ENCODE measurements at places on chromosomes 3 and 15.
A peak's percentile ranks its signal among the peaks of the same experiment; 100 is the strongest.

GRCh38 chr15:74134387-74135027 lies 4.1 kb downstream of the ISLR2 start:
- no peak for DNase-seq

GRCh38 chr15:58521293-58521991 lies 89.7 kb downstream of the LIPC start:
- DNase-seq: peak; percentile 40

DNA sequence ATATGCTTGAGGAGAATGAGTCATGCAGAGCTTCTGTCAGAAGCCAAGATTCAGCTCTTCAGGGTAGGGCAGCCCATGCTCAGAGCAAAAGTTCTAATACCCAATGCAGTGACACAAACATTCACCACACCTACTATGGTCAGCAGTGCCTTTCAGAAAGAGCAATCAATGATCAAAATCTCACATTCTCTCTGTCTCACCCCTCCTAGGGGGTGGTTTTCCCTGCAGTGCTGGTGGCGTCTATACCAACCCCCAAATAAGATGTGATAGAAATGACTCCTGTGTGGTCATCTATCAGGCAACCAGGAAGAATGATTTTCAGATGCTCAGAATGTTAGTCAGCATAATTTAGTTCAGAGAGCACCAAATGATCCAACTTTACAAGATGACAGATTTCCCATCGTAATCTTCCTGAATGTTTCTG lies 385.3 kb downstream of the NTRK3 start:
- DNase-seq: no peak

GRCh38 chr15:75213768-75214221 lies 12.1 kb downstream of the C15orf39 start:
- no peak for DNase-seq

- no peak for DNase-seq
Measured at GRCh38 chr3:117600666-117601065, 891.1 kb downstream of the TUSC7 start.

DNA sequence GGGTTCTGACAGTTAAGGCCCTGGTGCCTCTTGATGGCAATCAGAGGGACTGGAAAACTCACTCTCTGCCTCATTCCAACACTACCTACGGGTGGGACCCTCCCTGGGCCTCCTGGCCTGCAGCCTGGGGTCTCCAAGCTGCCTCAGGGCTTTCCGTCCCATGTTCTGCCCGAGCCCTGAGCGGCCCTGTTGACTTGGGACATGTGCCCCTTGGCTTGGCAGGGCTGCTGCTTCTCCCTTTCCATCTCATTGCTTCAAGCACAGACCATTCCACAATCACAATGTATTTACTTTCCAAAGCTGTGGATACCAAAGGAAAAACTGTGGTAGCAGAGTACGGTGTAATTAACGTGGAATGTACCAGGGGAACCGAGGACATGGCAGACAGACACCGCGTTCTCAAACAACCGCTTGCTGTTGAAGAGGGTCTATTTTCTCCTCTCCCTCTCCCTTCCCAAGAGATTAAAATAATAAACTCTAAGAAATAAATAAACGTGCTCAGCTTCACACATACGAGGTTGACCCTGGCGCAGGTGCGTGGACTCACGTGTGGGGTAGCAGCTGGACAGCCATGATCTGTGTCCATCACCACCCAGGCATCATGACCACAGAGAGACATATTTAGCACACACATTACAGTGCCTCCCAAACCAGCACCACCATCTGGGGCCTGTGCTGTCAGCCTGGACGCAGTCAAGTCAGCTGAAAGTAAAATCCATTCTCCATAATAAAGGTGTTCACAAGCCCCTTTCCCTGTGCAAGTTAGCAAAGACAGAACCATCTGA lies 172.0 kb downstream of the XXYLT1 start:
- DNase-seq: no peak

DNA sequence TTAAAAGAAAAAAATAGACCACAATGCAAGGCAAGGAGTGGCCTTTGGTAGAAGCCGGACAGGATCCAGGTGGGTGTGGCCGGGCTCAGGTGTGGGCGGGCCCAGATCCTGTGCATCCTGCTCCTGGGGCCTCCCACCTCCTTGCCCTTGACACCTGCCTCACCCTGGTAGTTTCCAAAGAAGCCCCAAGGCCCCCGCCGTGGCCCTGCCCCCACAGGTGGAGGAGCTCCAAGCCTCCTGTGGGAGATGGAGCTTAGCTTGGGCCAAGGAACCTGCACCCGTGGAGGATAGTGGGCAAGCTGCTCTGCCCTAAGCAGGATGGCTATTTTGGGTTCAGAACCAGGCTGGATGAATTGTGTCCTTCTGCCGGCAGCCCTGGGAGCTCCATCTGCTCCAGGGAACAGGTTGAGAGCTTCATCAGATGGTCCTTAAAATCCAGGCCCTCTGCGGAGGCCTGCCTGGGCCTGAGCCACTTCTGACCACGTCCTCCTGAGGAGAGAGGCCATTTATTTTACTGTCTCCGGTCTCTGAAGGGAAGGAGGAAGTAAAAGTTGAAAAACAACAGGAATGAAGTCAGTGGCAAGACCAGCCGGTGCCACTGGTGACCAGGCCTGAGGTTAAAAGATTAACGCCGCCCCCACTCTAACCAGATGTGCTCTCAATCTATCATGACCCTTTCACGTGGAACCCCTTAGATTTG lies 53.9 kb upstream of the KLF13 start:
- DNase-seq: peak; percentile 58

DNA sequence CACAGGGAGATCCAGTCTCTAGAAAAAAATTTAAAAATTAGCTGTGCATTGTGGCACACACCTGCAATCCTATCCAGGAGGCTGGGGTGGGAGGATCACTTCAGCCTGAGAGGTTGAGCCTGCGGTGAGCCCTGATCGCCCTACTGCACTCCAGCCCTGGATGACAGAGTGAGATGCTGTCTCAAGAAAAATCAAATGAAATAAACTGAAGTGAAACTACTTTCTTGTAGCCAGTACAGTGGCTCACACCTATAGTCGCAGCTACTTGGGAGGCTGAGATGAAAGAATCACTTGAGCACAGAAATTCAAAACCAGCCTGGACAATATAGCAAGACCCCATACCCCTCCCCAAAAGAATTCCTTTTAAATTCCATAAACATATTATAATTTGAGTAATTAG lies 35.4 kb downstream of the SMARCC1 start:
- DNase-seq: no peak

GRCh38 chr3:177590826-177591225 lies 393.5 kb upstream of the TBL1XR1 start:
- no peak for DNase-seq

DNA sequence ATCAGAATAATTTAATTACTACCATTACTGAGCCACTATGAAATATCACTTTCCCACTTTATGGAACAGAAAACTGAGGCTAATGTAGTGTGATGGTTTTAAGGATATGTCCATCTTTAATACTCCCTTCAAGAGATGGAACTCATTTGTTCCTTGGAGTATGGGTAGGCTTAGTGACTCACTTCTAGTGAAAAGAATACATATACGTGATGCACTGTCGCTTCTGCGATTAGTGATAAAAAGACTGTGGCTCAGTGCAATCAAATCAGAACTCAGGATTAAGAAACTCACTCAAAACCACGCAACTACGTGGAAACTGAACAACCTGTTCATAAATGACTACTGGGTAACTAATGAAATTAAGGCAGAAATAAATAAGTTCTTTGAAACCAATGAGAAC lies 216.6 kb downstream of the SUCLG2 start:
- DNase-seq: no peak

DNA sequence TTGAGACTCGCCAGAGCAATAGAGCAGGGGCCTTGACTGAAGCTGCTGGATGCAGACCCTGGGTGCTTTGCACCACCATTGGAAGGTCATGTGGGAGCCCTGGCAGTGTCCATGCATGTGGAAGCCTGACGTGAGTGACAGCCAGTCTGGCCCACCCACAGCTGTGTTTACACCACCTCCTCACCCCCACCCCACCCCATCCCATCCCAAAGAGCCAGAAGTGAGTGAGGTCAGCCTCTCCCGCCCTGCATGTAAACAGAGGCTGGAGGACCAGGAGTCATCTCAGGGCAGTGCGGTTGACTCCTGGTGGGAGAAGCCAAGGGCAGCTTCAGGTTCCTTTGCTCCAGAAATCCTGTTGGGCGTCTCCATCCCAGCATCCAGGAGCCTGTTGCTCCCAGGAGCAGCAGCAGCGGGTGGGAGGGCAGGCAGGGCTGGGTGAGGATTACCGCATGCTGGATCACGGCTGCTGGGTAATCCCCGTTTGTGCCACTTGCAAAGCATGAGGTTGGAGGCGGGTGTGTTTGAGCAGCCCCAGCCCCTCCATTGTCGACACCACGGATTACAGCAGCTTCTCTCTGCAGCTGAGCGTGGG lies 44.6 kb downstream of the CORO2B start:
- DNase-seq: no peak
